Pons (tissue), 1 donor: ENCODE measurements at places on chromosomes 2 and 18.

DNA sequence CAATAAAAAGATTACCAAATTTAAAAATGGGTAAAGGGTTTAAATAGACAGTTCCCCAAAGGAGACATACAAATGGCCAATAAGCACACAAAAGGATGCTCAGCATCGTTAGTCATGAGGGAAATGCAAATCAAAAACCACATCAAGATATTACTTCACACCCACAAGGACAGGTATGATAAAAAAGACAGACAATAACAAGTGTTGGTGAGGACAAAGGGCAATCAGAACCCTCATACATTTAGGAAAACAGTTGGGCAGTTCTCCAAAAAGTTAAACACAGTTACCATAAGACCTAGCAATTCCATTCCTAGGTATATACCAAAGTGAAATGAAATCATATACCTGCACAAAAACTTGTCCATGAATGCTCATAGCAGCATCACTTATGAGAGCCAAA, 14.5 kb downstream of the CREG2 start:
- DNase-seq = no peak

- no peak for DNase-seq
These were observed 58.9 kb upstream of the THUMPD2 start for GRCh38 chr2:39837856-39838453.

DNA sequence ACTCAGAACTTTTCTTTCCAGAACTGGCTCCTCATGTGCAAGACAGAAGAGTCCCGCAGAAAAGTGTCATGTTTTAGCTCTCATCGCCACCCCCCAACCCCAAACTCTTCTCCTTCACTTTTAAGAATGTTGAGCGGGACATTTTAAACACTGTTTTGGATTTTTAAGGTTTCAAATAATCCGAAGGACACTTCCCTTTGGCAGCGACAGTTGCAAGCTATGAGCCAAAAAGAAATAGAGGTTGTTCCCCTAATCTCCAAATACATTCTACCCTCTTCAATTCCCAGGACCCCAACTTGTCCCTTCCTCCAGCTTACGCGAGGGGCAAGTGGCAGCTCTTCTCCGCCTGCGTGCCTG, 678 bp upstream of the UBE2E3 start:
- DNase-seq = no peak

DNA sequence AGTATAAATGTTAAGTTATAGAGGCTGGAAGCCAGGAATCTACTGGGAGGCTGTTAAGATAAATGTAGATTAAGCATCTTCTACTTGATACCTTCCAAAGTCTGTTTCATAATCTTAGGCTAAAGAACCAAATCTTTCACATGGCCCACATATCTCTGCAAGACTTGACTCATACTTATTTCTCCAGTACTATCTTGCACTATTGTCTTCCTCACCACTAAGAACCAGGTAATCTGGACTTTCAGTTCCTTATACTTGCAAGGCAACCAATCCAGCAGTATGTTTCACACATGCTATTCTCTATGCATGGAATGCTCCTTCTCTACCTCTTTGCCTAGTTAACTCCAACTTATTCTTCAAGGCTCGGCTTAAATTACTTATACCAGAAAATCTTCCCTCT, 62.2 kb downstream of the RBMS1 start:
- no peak for DNase-seq

- peak; percentile 92 for DNase-seq
These were observed 475.0 kb upstream of the POU3F3 start for GRCh38 chr2:104378853-104379374.

- DNase-seq = no peak
These were observed 37.4 kb downstream of the AFF3 start for GRCh38 chr2:100104718-100105677.

GRCh38 chr2:96684883-96685576, 42.5 kb downstream of the FER1L5 start:
- no peak for DNase-seq
